ENCODE measurements at places on chromosomes 5 and 9.

DNA sequence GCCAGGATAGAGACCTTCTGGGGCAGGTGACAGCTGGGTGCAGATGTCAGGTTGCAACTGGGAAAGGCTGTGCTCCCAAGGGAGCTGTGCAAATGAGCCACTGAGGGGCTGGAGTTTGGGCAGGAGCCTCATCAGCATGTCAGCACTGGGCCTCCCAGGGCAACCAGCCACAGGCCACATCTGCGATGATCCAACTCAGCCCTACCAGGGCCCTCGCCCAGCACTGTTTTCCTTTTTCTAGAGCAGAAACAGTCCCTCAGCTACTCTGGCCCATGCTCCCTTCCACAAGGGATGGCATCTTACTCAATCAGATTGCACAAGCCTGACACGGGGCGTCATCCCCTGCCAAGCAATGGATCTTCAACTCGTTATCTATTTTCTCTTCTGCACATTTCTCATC lies 24.8 kb downstream of the NIPAL4 start:
- DNase-seq, result no peak

DNA sequence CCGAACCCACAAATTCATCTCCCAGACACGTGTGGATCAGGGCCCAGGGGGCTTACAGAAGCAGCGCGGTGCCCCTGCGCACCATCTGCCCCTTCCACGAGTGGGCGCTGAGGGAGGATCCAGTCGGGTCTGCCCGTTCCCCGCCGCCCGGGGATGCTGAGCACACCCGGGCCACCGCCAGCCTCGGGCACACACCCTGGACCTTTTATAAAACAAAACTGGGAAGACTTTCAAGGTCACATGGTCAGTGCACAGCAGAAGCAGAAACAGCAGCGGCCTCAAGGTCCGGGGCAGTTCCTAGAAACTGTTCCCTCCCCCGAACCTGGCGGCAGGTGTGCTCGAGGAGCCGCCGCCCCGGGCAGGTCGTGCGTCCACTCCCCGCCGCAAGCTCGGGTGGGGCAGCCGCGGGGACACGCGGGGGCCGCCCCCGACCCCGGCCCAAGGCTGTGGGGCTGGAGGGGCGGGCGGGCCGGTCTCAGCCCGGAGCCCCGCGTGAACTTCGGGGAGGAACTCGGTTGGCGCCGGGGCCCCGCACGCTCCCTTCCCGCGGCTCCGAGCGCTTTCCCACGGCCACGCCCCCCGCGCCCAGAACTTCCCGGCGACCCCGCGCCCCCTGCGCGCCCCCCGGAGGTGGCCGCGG lies 633 bp upstream of the PPP1R26 start:
- no peak for DNase-seq

DNA sequence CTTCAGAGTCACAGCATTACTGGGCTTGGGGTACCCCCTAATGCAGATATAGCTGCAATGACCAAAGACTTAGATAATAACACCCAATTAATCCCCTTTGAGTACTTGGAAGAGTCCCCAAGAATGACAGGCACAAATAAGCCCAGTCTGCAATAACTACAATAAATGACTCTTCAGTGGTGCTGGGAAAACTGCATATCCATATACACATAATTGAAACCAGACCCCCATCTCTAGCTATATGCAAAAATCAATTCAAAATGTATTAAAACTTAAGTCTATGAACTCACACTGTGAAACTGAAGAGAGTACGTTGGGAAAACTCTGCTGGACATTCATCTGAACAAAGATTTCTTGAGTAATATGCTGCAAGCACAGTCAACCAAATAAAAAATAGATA lies 422.5 kb downstream of the CDH18 start:
- DNase-seq, result no peak

DNA sequence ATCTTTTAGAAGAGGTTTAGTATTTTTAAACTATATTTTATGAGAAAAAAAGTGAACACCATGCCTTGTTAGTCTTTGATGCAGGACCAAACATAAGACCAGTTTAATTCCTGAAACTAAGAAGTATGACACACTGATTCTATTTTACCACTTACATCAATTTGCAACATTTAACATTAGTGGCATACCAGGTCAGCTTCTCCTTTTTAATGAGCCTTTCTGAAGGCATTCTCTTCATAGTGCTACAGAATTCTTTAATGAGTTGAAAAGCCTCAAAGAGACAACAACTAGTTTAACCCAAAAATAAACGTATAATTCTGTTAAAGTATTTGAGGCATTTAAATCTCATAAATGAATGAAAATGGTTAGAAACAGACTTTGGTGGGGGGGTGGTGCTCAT lies 28.2 kb downstream of the ARSB start:
- DNase-seq, result no peak

- DNase-seq, result no peak
Observed at GRCh38 chr5:57685516-57686255, 203.1 kb upstream of the ACTBL2 start.
